ENCODE measurements at places on chromosomes 7 and 10.

- no peak for DNase-seq
Measured at GRCh38 chr7:28597284-28597683, 185.0 kb downstream of the CREB5 start.

- DNase-seq, result no peak
Measured at GRCh38 chr7:84261509-84261908, 66.9 kb upstream of the SEMA3A start.

DNA sequence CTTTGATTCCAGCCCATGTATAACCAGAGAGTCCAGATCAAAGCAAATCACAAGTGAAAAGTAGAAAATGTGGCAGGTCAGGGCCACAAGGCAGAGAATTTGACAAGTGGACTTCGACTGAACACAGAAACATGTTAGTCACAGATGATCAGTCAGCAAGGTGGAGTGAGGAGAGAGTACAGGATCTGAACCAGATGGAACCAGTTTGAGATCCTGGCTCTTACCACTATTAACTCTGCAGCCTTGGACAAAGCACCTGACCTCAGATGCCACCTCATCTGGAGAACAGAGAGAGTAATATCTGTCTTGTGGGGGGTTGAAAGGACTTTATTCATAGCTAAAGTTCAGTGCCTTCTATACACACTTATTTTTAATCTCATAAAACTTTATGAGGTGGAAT lies 4.4 kb downstream of the MRLN start:
- no peak for DNase-seq

GRCh38 chr7:44750921-44751571 lies 2.4 kb downstream of the ZMIZ2 start:
- DNase-seq, result peak; percentile 42

- no peak for DNase-seq
Measured at GRCh38 chr7:157674027-157674714, 337.4 kb downstream of the DNAJB6 start.

DNA sequence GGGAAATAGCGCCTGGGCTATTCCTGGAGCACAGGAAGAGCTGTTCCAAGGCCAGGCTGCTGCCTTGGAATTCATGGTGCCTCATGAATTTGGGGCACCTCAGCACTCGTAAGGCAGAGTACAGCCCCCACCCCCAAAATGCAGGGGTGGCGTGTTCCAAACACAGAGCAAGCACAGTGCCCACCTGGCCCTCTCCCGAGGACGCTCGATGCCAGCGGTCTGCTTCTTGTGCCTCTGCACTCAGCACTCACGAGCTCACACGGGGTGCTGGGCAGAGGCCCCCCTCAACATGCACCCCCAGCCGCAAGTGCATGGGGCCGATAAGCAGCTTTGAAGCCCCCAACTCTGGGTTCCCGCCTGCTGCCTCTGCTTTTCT lies 60.1 kb downstream of the ZRANB1 start:
- no peak for DNase-seq

GRCh38 chr7:8507566-8507965 lies 74.2 kb downstream of the NXPH1 start:
- no peak for DNase-seq

- DNase-seq, result no peak
Measured at GRCh38 chr7:3179456-3179855, 121.6 kb upstream of the SDK1 start.

- DNase-seq, result no peak
Measured at GRCh38 chr7:142983825-142984224, 21.7 kb upstream of the KEL start.

DNA sequence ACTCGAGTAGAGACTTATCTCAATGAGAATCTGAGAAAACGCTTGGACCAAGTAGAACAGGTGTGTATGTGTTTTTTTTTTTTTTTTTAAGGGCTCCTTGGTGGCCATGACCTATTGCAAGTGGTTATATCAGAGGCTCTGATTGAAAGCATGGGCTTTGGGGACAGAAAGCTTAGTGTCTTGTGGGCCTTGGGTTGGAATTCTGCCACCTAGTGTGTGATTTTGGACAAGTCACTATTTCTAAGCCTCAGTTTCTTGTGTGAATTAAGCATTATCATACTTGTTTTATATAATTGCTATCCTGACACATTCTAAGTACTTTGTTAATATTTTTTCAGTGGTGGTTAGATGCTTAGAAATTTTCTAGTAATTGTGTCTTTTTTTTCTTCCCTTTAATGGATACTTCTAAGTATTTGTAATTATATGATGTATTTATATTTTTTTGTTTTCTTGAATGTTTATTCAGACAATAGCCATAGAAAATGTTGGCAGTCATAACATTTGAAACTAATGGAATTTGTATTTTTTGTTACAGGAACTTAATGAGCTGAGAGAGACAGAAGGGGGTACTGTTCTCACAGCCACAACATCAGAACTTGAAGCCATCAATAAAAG lies 33.1 kb downstream of the SMC3 start:
- DNase-seq, result no peak

- no peak for DNase-seq
Measured at GRCh38 chr10:103072891-103073290, 120.2 kb downstream of the NT5C2 start.

- DNase-seq, result no peak
Measured at GRCh38 chr7:31190906-31191305, 138.8 kb downstream of the ADCYAP1R1 start.

DNA sequence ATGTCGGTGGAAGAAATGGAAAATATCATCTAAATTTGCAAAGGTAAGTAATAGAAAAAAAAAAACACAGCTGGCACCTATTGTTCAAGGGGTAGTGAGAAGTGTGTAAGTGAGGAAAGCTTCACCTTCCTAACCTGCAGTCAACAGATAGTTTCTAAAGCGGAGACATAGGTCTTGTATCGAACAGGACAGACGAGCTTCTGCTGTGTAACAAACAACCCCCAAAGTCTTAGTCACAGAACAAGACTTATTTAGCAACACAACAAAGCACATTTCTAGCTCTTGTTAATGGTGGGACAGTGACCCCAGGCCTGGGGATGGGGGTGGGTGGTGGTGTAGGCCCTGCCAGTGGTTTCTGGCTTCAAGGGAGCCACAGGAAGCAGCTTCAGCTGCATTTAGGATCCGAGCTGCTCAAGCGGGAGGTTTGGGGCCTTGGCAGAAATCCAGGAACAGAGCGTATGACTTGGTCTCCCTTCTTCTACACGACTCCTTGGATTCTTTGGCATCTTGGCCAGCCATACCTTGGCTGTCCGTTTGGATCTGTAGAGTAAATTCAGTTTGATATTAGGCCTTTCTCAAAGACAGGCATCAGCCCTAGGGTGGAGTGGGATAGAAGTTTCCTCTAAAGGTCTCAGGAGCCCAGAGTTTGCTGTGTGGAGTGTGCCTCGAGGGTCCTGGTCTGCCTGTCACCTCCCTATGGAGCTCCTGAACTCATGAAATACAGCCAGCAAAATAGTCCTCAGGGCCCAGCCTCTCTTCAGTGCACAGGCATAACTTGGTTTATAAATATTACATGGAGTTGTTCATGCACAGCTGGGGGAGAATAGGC lies 56.9 kb upstream of the SHH start:
- DNase-seq, result no peak

- DNase-seq, result no peak
Measured at GRCh38 chr7:46421441-46422230, 500.6 kb upstream of the IGFBP3 start.

DNA sequence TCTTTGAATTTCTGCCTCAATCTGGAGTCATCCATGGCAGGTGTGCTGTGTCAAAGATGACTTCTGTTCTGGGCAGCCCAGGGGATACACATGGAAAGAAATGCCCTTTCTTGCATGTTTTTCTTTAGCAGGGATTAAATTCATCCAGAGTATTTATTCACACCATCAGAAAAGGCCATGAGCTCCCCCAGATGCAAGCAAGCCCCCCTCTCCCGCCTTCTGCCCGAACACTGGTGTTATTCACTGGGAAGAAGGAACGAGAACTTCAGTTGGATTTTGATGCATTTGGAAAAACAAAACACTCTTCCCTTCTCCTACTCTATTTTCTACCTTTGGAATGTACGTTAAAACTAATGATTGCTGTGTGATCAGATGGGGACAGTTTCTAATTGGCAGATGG lies 1.4 kb downstream of the PLPP4 start:
- no peak for DNase-seq

GRCh38 chr10:88528201-88528600 lies 54.9 kb downstream of the RNLS start:
- DNase-seq, result no peak

GRCh38 chr7:120981888-120982615 lies 6.5 kb upstream of the CPED1 start:
- DNase-seq, result no peak

GRCh38 chr10:104066945-104067344 lies 18.7 kb downstream of the COL17A1 start:
- DNase-seq, result no peak

DNA sequence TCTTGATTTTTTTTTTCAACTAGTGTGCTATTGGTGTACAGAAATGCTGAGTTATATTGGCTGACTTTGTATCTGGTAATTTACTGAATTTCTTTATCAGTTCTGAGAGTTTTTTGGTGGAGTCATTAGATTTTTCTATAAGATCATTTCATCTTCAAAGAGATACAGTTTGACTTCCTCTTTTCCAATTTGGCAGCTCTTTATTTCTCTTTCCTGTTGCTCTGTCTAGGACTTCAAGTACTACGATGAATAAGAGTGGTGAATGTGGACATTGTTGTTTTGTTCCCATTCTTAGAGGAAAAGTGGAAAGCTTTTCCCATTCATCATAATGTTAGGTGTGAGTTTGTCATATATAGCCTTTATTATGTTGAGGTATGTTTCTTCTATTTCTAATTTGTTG lies 50.2 kb downstream of the LOXL4 start:
- no peak for DNase-seq

DNA sequence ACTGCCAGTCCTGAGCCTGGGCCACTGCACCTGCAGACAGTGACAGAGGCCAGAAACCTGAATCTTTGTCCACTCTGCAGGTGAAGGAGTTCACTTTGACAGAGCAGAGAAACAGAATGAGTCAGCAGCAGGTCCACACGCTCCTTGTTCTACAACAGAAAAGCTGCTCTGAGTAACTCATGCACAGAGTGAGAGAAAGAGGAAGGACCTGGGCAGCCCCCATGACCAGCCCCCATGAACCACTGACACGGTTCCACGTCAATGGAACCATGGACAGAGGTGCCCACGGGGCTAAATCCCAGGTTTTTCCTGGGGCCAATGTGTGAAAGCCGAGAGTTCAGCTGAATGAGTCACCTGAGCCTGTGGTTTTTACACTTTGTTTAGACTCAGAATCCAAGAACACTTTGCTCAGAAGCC lies 40.8 kb upstream of the CTBP2 start:
- DNase-seq, result no peak

GRCh38 chr10:20094226-20094976 lies 278.2 kb downstream of the PLXDC2 start:
- DNase-seq, result no peak

DNA sequence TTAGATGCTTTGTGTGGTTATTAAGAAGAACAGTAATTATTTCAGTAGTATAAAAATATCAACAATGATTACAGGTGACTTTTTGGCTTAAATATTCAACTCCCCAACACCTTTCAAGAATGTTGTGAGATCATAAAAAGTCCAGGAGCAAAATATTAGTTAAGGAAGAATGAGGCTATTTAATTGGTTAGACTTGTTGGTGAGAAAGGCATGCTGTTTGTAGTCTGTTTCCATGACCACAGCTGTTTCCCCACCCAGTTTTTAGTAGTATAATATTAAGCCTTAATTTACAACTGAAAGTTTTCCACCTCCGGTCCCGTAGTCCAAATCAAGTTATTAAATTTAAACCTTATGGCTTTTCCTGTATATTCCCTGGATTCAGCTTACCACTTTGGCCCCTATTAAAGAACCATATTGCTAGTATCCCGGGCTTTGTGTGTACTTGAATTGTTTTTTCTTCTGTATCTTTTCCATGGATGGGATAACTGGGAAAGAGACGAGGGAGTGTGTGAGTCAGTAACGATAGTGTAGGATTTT lies 133.3 kb downstream of the CELF2 start:
- DNase-seq, result no peak

DNA sequence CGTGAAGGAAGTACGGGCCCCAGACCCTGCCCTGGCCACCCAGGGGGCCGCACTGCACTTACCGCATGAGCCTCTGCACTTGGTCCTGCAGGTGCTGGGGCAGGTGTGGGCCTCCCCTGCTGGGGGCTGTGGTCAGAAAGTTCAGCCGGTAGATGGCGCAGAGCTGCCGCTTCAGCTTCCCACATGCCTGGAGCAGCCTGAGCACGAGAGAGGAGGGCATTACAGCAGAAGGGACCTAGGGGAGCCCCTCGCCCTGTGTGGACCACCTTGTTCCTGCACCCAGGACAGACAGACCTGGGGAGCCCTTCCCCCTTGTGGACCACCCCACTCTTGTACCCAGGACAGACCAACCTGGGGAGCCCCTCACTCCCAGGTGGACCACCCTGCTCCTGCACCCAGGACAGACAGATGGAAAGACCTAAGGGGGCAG lies 8.7 kb upstream of the PYROXD2 start:
- DNase-seq, result no peak

DNA sequence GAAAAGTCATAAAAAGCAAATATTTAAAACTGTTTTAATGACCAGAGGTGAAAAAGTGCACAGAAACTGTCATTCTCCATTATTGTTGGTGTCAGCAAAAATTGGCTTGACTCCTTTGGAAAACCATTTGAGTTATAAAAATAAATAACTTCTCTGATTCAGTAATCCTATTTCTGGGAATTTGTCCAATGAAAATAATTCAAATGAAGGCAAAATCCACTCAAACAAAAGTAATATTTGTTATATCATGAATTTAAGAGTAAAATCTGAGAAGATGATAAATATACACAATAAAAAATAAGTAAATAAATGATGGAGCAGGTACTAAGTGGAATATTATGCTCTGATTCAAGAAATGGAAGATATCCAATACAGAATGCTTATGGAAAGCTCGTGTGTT lies 326.6 kb upstream of the KLF6 start:
- no peak for DNase-seq

DNA sequence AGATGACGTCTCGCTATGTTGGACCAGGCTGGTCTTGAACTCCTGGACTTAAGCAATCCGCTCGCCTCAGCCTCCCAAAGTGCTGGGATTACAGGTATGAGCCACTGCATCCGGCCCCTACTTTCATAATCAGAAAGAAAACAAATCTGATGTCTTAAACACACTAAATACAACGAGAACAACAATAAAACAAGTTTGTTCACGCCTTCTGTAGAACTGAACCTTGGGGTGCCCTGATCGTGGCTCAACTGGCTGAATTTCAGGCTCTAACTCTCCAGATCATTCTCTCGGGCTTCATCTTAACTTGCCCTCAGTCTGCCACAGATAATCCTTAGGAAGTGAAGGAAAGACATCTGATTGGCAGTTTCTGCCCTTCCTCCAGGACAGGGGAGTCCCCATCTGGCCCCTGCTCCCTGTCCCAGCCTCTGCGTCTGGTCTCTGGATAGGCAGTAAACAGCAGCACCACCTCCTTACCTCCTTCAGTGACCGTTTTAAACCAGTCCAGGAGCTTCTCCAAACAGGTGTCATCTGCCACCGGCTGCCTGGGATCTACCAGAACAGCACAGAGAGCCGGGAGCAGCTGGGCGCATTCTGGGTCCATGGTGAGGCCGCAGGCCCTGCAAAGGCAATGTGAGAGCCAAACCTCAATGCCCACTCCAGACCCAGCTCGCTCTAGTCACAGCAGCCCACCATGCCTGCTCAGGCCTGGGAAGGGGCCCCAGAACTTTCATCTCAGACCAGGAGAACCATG lies 1.3 kb downstream of the BRAT1 start:
- no peak for DNase-seq

All from activated T-helper 1 cell treated with anti-CD3 and anti-CD28 coated beads, Interleukin-2, amount 50 U/mL, for 16 hours (primary cell).